KBM-7 (cell line): ENCODE measurements at places on chromosomes 7 and 10.
A peak's percentile ranks its signal among the peaks of the same experiment; 100 is the strongest.

- no peak for DNase-seq
Observed at GRCh38 chr7:130140551-130141160, 64.5 kb downstream of the TMEM209 start.

DNA sequence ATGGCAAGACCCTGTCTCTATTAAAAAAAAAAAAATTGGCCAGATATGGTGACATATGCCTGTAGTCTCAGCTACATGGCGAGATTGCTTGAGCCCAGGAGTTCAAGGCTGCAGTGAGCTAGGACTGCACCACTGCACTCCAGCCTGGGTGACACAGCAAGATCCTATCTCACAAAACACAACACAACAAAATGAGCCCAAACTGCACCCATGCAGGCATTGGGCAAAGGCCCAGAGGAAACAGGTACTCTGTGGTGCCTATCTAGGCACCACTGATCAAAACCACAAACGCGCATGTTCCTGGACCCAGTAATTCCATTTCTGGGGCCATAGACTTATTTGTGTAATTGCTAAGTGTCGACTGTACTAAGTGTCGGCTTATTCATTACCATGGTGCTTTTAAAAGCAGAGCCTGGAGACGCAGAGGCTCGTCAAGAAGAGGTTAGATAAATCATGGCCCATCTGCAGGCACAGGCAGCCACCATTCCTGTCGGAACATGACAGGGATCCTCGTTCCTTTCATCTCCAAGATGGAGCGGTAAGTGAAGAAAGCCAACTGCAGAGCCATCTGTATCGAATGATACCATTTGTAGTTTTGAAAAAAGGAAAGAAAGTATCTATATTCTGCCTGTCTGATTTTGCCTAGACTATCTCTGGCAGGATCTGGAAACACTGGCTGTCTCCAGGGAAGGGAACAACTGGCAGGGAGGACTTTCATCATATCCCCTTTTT, 160.4 kb upstream of the RHEB start:
- no peak for DNase-seq

DNA sequence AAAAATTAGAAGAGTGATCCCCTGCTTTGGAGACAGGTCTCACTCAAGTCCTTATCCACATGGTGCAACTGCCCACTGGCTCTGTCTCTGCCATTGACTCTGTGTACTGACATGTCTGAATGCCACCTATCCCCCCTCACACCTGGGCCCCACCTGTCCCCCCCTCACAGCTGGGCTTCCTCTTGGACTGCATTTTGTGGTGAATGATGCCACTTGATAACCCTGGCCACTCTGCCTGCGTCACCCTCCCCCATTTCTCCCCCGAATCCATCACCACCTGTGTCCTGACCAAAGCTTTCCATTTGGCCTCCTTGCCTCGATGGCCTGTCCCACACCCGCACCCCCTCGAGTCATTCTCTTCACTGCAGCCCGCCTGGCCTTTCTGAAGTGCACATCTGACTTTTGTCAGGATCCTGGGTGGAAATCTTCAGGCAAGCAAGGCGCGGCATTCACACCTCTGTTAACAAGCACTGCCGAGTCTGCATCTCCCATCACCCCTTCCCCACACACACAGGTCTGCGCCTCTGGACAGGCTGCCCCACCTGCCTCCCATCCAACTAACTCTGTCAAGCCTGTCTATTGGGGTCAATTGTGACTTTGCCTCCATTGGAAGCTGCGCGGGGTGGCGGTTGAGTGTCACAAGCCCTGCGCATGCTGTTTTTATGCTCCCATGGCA, 175.3 kb upstream of the KLF14 start:
- no peak for DNase-seq

- peak; percentile 38 for DNase-seq
Observed at GRCh38 chr7:64625114-64626082, 40.5 kb upstream of the ZNF107 start.

GRCh38 chr10:17028798-17029197, 100.8 kb downstream of the CUBN start:
- no peak for DNase-seq

GRCh38 chr7:4742852-4743251, 32.6 kb upstream of the AP5Z1 start:
- no peak for DNase-seq
